ENCODE measurements at places on chromosomes 4 and X. TPM values are rescaled to one million over a fixed set of nuclear protein-coding genes. Genes with fewer than 3 reads are reported as not detected.
A peak's percentile ranks its signal among the peaks of the same experiment; 100 is the strongest.

Gene CDS1
- total RNA-seq: 0.89 TPM

Gene NSUN7
- 0.39 TPM for total RNA-seq

Gene GAB1
- 0.27 TPM for total RNA-seq

Gene CWH43
- not detected for total RNA-seq

Gene HSFX2
- total RNA-seq: not detected

Gene FOXR2
- not detected for total RNA-seq

- DNase-seq: no peak
Observed at GRCh38 chrX:134181275-134181660, 55.7 kb upstream of the CCDC160 start.

DNA sequence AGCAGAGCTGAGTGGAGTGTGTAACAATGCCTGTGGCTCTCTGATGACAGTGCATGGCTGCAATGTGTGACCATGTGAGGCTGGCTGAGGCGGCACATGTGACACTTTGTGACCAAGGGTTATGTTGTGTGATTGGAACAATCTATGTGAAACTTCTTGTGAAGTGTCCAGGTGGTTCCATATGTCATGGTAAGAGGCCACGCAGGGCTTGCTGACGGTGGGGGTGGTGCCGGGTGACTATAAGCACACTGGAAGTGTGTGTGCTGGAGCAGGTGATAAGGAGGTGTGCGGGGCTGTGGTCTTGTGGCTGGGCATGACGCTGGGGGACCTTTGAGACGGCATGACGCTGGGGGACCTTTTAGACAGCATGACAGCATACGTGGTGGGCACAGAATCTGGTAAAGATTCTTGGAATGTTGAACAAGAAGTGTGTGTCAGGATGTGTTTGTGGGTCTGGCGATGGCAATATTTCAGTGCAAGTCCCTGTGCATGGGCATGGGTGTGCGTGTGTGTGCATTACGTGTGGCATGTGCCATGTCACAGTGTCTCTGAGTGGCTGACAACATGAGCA is 7.4 kb upstream of the HDAC6 start:
- no peak for DNase-seq

- DNase-seq: no peak
Observed at GRCh38 chr4:74886484-74886883, 46.4 kb upstream of the PARM1 start.

GRCh38 chrX:110133735-110134370 is 130.9 kb downstream of the TMEM164 start:
- no peak for DNase-seq

DNA sequence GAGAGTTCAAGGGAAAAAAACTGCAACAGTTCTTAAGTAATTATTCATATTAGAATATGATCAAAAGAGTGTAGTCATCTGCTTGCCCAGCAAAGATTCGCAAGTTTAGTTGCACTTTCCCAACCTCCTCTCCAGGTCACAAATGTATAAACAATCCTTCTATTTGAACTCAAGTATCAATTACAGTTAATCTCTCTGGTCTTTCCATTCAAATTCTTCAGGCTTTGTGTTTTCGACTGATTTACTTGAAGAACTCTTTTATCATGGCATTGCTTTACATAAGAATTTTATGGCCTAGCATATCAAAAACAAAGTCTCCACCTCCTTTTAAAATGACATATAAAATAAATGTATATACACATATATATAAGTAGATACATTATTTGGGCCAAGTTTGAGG is 1009.6 kb upstream of the DIAPH2 start:
- DNase-seq: no peak

GRCh38 chr4:153497091-153497531 is 31.0 kb downstream of the TMEM131L start:
- DNase-seq: no peak

- DNase-seq: no peak
Observed at GRCh38 chr4:26116057-26116456, 202.0 kb downstream of the SMIM20 start.

- peak; percentile 97 for DNase-seq
Observed at GRCh38 chr4:120066517-120067340, at the start of gene MAD2L1. MAD2L1 (minus strand) TSS chr4:120066848; CDS start chr4:120066734, 114 bp downstream.

DNA sequence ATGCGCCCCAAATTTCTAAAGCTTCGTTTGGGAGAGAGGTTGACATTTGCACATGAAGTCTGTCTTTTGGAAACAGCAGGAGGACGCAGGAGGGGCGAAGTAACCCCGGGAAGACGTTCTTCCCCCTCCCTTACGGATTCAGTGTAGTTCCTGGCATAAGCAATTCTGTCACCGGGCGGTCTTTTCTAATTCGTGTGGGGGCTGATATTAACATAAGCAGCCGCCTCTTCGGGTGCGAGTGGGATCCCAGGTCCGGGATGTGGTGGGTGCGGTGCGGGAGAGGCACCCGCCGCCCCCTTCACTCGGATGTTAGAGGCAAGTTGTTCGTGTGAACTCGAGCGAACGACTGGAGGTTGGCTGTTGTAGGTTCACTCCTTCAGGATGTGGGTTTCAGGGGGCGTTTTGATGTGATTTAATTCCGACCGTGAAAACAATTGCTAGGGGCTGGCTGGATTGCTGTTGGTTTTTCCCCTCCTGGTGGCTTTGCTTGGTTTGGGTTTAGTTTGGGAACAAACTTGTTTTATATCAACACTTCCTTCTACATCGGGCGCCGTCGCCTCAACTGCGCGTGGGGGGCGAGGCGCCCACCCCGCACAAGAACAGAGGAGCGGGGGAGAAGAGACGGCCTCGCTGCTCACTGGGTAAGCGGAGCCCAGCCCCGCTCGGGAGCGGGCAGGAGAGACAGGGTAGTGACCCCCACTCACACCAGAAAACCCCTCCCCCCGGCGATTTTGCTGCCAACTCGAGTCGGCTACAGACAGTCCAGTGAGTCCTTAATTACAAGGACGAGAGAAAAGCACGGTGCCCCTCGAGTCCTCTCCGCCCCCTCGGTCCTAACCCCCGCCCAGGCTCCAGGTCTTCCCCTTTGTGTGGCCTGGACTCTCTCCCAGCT is 2.9 kb upstream of the LEF1 start:
- DNase-seq: peak; percentile 84

GRCh38 chr4:80240976-80241375 is 25.5 kb upstream of the FGF5 start:
- no peak for DNase-seq

- no peak for DNase-seq
Observed at GRCh38 chr4:82555276-82555675, 6.5 kb downstream of the TMEM150C start.

DNA sequence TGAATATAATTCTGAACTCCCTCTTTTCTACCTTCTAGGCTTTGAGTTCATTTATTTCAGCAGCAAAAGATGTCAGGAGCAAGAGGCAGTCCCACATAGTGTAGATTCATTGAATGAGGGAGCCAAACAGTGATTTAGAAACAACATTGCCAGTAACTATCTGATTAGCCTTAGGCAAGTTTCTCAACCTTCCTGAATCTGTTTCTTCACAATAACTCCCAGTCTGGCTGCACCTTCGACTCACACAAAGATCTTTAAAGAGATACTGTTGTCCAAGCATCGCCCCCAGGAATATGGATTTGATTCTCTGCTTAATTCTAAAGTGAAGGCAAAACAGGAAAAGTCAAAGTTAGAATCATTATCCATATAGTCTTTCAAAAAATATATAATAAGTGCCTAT is 1026.2 kb downstream of the DMD start:
- DNase-seq: no peak

DNA sequence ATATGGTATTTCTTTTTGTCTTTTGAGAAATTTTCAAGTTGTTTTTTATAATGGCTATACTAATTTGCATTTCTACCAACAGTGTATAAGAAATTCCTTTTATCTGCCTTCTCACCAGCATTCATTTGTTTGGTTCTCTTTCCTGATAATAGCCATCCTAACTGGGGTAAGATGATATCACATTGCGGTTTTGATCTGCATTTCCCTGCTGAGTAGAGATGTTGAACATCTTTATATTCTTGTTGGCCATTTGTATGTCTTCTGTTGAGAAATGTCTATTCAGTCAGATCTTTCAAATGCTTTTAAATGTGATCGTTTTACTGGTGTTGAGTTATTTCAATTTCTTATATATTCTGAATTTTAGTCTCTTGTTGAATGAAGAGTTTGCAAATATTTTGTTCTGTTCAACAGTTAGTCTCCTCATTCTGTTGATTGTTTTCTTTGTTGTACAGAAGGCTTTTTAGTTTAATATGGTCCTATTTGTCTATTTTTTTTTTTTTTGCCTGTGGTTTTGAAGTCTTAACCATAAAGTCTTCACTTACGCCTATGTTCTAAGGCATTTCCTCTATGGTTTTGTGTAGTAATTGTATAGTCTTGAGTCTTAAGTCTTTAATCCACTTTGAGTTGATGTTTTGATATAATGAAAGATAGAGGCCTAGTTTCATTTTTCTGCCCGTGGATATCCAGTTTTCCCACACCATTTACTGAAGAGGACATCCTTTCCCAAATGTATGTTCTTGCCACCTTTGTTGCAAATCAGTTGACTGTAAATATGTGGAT is 1566.9 kb downstream of the STIM2 start:
- DNase-seq: no peak

- DNase-seq: no peak
Observed at GRCh38 chrX:17986440-17986839, 125.3 kb upstream of the RAI2 start.

DNA sequence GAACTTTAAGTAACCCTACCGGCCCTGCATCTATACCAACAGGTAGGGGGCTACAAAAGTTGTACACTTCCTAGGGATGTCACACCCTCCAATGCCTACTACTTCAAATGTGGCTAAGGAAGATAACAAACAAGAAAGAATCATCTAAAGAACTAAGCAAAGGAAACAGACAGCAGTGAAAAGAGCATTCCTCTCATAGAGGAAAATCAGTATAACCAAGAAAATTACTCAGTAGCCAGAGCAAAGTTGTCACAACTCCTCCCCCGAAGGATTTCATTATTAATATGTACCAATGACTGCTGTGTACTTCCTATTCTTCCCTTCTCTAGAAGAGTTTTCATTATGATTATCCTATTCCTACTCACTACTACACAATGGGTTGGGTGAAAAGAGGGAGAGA is 12.6 kb downstream of the ANKRD17 start:
- DNase-seq: no peak

DNA sequence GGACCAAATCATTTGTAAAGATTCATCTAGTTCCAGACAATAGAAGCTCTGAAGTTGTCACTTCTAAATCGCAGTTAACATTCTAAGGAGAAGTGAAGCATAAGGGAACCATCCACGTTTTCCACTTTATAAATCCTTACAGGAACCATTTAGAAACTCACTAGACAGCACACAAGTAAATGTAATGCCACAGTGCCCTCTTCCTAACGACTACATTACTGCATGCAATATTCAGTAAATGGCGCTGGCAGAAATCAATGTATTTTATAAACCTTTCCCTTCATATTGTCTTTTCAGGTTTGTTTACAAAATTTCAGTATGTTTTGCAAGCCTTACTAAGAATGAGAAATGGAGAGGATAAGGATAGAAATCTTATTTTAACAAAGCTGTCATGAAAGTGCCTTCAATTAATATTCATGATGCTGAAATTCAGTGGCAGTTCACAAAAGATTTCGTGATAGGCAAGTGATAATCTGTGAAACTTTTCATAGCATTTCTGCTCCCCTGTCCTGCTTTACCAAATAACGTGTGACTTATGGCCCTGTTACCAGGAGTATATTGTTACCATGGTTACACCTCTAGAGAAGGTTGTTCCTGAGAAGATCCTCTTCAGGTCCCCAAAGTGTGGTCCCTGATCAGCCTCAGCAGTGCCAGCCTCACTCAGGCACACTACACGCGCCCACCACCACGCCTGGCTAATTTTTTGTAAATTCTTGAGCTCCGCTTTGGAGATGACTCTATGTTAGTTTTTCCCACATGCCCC is 54.2 kb downstream of the TMA16 start:
- DNase-seq: peak; percentile 70

GRCh38 chrX:152600853-152601633 is 36.7 kb upstream of the GABRQ start:
- DNase-seq: no peak

DNA sequence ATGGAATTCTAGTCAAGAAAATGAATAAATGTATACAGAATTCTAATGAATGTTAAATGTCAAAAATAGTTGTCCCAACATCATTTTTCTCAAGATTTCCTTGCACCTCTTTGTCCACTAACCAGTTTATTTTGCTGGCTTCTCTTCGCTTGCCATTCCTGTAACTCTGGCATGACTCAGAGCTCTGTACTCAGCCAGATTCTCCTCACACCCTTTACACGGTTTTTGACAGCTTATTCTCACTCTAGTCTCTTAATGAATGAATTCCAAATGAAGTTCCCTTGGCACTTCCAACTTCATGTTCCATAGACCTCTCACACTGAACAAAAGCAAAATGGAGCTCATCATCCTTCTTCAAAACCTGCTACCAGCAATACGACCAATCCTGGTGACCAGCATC is 419.3 kb upstream of the SLIT2 start:
- no peak for DNase-seq

- no peak for DNase-seq
Observed at GRCh38 chrX:150038986-150039599, 100.8 kb upstream of the EOLA2 start.

- DNase-seq: no peak
Observed at GRCh38 chr4:102809691-102810090, 17.7 kb downstream of the UBE2D3 start.

DNA sequence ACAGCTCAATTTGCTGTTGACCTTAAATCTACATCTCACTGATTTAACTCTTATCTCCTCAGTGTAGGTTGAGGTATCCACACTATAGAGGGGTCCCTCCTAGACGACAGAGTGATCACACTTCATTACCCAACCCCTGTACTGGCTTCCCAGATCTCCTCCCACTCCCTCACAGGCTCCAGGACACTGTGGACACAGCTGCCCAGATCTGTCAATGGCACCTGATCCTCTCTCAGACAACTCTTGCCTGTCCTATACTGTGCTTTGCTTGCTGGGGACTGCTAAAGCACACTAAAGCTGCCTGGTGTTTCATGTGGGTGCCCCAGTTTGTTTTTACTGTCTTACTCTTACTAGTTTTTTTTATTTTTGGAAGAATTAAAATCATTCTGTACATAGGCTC is 27.9 kb downstream of the RAB40AL start:
- no peak for DNase-seq

DNA sequence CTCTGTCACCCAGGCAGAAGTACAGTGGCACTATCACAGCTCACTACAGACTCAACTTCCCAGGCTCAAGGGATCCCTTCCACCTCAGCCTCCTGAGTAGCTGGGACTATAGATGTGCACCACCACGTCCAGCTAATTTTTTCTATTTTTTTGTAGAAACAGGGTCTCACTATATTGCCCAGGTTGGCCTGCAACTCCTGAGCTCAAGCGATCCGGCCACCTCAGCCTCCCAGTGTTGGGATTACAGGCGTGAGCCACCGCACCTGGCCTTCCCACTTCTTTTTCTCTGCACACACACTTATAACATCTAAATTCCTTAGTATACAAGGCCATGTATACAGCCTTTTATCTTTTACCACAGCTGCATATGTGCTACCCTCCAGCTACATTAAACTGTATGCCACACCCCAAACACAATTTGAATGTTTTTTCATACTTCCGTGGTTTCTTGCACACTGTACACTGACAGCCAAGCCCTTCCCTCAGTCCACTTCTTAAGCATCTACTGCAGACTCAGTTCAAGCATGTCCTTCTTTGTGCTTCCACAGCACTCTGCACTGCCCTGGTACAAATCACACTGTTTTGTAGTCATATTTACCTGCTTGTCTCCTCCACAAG is 6.5 kb downstream of the SLC7A3 start:
- no peak for DNase-seq

- DNase-seq: no peak
Observed at GRCh38 chrX:120358737-120359456, 3.0 kb upstream of the ATP1B4 start.

GRCh38 chr4:184283659-184284335 is 66.1 kb upstream of the ENPP6 start:
- DNase-seq: no peak

All from CD4-positive, alpha-beta T cell (primary cell).